Fibroblast of skin of left biceps (primary cell): ENCODE measurements at places on chromosomes 13 and 19.

DNA sequence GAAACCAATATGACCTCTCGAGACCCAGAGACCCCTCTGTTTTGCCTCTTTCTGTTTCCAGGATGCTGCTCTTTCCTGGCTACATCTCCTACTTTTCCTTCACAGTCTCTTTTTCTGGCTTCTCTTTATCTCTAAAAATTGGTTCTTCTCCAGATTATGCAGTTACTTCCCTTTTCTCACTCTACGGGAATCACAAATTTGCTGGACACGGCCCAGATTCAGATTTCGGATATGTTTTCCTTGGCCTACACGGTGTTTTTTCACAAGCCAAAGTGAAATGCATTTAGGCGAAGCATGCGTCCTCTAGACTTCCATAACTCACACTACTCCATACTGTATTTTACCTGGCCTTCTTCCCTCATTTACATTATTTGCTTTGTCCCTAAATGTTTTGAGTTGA, 214.7 kb upstream of the MIR17HG start:
- DNase-seq: no peak

GRCh38 chr13:83907196-83907989, 25.1 kb upstream of the SLITRK1 start:
- no peak for DNase-seq

GRCh38 chr13:25678398-25678797, 306.6 kb downstream of the ATP8A2 start:
- DNase-seq: no peak

GRCh38 chr19:49347835-49348234, 12.6 kb downstream of the CD37 start:
- peak; percentile 54 for DNase-seq

DNA sequence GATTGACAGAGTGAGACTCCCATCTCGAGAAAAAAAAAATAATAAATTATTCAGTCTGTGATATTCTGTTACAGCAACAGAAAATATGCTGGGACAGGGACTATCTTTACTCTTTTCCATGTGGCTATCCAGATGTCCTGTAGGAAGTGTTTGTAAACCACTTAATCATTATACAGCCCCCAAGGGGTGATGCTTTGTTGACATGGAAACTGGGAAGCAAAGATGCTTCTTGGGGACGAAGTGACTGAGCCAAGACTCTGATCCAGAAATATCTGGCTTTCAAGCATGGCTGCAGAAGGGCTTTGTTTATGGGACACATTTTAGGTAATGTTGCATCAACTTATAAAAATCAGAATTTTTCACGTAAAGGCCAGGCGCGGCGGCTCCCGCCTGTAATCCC, 5.4 kb downstream of the ZNF8 start:
- no peak for DNase-seq
